ENCODE measurements at places on chromosomes 4 and X.

GRCh38 chr4:156939801-156940200 lies 31.8 kb downstream of the PDGFC start:
- DNase-seq: no peak

- DNase-seq: no peak
These were observed 77.8 kb downstream of the SORBS2 start for GRCh38 chr4:185734214-185734613.

DNA sequence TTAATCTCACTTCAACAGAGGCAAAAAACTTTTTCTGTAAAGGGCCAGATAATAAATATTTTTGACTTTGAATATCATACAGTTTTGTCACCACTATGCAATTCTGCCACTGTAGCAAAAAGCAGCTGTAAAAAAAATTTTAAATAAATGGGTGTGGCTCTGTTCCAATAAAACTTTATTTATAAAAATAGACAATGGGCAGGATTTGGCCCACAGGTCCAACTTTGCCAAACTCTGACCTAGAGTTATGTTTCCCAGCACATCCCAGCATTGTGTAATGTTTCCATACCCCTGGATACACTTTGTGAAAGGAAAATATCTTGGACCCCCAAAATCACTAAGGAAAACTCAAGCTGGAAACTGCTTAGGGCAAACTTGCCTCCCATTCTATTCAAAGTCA lies 94.9 kb upstream of the USP38 start:
- DNase-seq: no peak

DNA sequence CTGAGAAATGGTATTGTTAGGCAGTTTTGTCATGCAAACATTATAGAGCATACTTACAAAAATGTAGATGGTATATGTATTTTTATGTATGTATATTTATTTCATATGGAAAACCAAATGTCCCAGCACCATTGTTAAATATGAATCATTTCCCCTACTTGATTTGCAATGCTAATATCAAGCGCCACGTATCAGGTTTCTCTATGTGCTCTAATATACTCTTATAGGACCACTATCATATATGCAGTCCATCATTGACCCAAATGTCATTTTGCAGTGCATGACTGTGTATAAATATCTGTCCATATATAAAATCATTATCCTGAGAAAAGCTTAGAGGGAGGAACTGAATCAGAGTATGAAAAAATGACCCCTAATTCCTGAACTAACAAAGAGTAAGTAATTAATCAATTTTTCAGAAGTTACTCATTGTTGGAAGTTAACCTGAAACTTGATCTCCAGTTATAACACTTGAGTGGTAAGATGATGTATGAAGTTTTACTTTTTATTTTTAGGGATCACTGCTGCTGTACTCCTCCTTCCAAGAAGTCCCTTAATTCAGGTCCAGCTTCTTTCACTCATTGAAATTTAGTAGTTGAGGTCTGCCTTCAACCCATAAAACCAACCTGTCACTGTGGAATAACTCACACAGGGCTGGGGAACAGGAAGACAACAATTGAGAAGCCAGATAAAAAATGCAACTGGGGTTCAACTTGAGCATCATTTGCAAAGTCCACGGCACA lies 134.8 kb upstream of the LDB2 start:
- no peak for DNase-seq

GRCh38 chr4:105433421-105433820 lies 40.4 kb downstream of the PPA2 start:
- DNase-seq: no peak

DNA sequence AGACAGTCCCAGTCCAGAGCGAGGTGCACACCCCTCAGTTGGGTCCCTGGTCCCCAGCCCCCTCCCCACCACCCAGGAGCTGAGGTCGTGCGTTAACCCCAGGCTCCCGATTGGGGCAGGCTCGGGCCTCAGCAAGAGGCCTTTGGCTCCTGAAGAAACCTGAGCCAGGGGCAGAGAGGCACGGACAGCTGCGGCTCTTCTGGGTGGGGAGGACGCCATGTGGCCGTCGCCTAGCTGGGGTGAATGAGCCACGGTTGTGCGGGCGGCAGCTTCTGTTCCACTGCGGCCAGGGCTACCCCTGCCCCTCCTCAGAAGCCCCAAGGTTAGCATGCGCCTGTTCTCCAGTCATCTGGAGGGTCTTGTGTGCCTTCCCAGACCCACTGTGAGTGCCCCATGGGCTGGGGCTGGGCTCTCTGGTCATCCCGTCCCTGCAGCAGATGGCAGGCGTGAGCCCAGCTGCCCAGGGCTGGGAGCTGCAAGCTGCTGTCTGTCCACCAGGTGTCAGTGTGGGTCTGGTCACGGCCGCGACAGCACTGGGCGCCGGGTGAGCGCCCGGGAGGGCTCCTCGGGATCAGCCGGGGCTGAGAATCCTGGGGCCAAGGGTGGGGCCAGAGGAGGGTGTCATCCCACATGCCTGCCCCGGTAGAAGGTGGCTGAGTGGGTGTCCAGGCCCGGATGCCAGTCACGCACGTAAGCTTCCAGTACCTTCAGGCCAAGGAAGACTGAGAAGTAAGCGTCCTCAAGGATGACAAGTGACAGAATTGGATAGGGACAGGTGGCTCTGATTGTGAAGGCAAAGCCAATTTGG lies 21.9 kb downstream of the ATP2B3 start:
- DNase-seq: no peak

DNA sequence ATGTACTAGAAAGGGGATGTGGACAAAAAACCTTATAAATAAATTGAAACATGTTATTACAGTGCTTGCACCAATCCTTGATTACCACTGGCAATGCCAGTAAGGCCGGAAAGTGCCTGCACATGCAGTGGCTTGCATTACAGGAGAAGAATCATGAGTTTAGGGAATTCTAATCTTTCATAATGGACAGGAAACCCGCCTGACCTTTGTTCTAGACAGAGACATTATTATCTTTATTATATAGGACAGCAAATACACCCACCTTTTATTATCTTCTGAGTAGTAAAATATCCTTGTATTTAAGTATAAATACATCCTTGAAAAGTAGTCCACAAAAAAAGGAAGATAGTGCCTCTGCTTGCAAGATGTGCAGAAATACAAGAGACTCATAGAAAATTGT lies 379.9 kb upstream of the LCORL start:
- no peak for DNase-seq

- DNase-seq: no peak
These were observed 544.0 kb upstream of the AGA start for GRCh38 chr4:177986236-177986635.

All from pulmonary artery endothelial cell (primary cell).